ENCODE measurements at places on chromosomes 1 and 21.

DNA sequence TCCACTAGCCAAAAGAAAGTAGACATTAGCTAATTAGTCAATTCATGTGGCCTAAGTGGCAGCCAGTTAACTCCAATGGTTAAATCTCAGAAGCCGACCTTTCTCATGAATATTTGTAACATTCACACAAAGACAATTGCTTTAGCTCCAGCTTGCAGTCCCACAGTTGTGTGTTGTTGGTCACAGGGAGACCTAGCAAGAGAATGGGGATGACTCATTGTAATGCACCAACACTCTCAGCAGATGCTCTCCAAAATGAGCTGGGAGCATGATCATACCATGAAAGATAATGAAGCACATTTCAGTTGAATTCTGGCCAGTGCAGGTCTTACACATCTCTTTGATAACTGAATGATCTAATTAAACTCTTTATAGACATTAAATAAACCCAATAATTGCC lies 160.4 kb downstream of the HLX start:
- H3K27ac ChIP-seq: peak overlapping the region; percentile 22
- peak; percentile 70 for DNase-seq
- H3K4me1 ChIP-seq: peaks cover 31% of the 10 kb centered on the region
- H3K36me3 ChIP-seq: no peaks in the 10 kb centered on the region

GRCh38 chr1:20115479-20115878 lies 3.9 kb downstream of the PLA2G2D start:
- no peaks in the 10 kb centered on the region for H3K36me3 ChIP-seq
- H3K4me1 ChIP-seq: no peaks in the 10 kb centered on the region
- no peak overlapping the region for H3K4me3 ChIP-seq
- no peak for DNase-seq
- H3K27ac ChIP-seq: no peak overlapping the region

DNA sequence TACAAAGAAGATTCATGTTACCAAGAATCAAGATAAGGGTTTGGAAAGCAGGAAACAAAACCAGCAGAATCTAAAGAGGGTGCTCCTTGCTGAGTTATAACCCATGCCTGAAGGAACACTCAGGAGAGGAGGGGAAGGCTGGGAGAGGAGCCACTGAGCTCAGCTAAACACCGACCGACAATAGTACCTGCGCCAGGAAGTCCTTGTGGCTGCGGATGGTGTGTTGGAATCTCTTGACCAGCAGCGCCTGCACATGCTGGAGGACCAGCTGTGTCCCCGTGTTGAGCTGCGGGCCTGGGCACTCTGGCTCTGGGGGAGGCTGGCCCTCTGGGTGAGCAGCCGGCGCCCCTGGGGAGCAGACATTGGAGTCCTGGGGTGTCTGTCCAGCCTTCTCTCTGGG lies 89.4 kb downstream of the ABCA4 start:
- H3K4me1 ChIP-seq: peaks cover 22% of the 10 kb centered on the region
- H3K4me3 ChIP-seq: no peak overlapping the region
- H3K27me3 ChIP-seq: peaks cover 9% of the 10 kb centered on the region
- DNase-seq: no peak
- H3K27ac ChIP-seq: no peak overlapping the region

DNA sequence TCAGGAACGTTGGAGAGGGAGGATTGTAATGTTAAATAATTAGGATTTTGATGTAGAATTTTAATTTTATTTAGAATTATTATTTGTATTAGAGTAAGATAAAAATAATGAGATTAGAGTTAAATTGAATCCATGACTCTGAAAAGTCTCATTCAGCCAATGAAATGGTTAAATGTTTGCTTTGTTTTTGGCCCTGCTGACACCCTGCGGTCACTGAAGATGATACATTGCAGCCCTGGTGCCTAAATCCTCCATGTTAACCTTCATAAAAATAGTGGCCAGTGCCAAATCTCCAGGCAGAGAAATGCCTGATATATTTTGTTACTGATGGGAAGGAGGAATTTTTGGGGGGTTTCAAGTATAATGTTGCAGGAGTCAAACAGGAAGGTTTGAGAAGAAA lies 27.3 kb upstream of the RLF start:
- H3K4me3 ChIP-seq: no peak overlapping the region
- peaks cover 12% of the 10 kb centered on the region for H3K27me3 ChIP-seq
- peaks cover 22% of the 10 kb centered on the region for H3K4me1 ChIP-seq
- no peak for DNase-seq

GRCh38 chr1:49397086-49397485 lies 620.4 kb upstream of the BEND5 start:
- H3K4me1 ChIP-seq: no peaks in the 10 kb centered on the region
- no peak overlapping the region for H3K4me3 ChIP-seq
- H3K36me3 ChIP-seq: no peaks in the 10 kb centered on the region
- no peak for DNase-seq

GRCh38 chr1:48076017-48076416 lies 78.8 kb upstream of the TRABD2B start:
- H3K4me1 ChIP-seq: no peaks in the 10 kb centered on the region
- H3K27ac ChIP-seq: no peak overlapping the region
- H3K27me3 ChIP-seq: no peaks in the 10 kb centered on the region

DNA sequence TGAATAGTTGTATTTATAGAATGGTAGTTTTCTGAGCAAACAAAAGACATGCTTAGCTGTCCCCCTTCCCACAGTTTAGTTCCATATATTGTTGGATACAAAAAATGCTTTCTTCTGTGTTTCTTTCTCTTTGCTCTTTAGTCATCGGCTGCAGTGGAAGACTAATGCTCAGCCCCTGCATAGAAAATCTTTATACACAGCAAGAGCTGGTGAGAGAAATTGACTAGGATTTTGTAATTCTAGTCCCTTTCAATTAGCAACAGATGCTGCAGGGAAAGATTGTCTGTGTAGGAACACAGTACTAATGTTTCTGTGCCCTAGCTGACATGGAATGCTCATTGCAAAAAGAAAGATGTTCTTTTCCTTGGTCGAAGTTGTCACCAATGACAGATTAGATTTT lies 200.9 kb downstream of the RPS6KC1 start:
- H3K36me3 ChIP-seq: peaks cover 6% of the 10 kb centered on the region
- H3K4me1 ChIP-seq: no peaks in the 10 kb centered on the region
- DNase-seq: no peak
- no peak overlapping the region for H3K4me3 ChIP-seq

GRCh38 chr1:43979528-43980254 lies 681 bp downstream of the B4GALT2 start:
- peaks cover 6% of the 10 kb centered on the region for H3K27me3 ChIP-seq
- H3K4me1 ChIP-seq: peaks cover 54% of the 10 kb centered on the region
- DNase-seq: peak; percentile 43

GRCh38 chr1:18612073-18612472 lies 18.6 kb upstream of the PAX7 start:
- no peak overlapping the region for H3K4me3 ChIP-seq
- H3K27me3 ChIP-seq: peaks cover 19% of the 10 kb centered on the region
- no peaks in the 10 kb centered on the region for H3K36me3 ChIP-seq
- no peaks in the 10 kb centered on the region for H3K4me1 ChIP-seq
- DNase-seq: no peak
- no peak overlapping the region for H3K27ac ChIP-seq

DNA sequence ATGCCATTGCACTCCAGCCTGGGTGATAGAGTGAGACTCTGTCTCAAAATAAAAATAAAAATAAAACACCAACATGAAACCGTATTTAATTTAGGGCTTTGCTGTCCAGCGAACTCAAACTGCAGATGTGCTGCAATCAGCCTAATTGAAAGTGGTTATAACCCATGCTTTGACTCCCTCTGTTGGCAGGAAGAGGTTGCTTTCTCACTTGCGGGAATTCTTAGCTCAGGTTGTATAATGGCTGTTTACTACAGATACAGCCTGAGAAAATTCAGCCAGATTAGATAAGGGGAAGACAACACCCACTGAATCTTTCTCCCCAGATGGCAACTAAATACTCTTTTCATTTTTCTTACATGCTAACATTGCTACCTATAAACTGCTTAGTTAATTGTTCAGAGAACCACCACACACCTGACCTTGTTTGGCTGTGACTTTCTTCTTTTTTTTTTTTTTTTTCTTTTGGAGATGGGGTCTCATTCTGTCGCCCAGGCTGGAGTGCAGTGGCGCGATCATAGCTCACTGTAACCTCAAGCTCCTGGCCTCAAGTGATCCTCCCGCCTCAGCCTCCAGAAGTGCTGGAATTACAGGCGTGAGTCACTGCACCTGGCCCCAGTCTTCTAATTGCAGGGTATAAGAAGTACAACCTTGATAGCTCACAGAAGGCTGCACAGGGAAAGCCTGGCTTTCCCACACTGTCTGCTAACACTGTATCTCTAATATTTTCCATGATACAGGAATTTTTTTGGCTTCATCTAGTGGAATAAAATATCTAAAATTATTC lies 34.6 kb downstream of the DNTTIP2 start:
- H3K27me3 ChIP-seq: peaks cover 7% of the 10 kb centered on the region
- no peaks in the 10 kb centered on the region for H3K36me3 ChIP-seq
- peaks cover 72% of the 10 kb centered on the region for H3K4me1 ChIP-seq
- no peak overlapping the region for H3K4me3 ChIP-seq
- H3K27ac ChIP-seq: peak overlapping the region; percentile 8
- peak; percentile 79 for DNase-seq

- no peak for DNase-seq
- no peak overlapping the region for H3K4me3 ChIP-seq
- H3K4me1 ChIP-seq: peaks cover 32% of the 10 kb centered on the region
Observed at GRCh38 chr1:32338637-32339145, 2.7 kb upstream of the MARCKSL1 start.

GRCh38 chr1:47776667-47777131 lies 220.5 kb downstream of the TRABD2B start:
- H3K4me3 ChIP-seq: no peak overlapping the region
- no peaks in the 10 kb centered on the region for H3K36me3 ChIP-seq
- DNase-seq: no peak
- no peaks in the 10 kb centered on the region for H3K4me1 ChIP-seq
- no peak overlapping the region for H3K27ac ChIP-seq
- peaks cover 1% of the 10 kb centered on the region for H3K27me3 ChIP-seq

DNA sequence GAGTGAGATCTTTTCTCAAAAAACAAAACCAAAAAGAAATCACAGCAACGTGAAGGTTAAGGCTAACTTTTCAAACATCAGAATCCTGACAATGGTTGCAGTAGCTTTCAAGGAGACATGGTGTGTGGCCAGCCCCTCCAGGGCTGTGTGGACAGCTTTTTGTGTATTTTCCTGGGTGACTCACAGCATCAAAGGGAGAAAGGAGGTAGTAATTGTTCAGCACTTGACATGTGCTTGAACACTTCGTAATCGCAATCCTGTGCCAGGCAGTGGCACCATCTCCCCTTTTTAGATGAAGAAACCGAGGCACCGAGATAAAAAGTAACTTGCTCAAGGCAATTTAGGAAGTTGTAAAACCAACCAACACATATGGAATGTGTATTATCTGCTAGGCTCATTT lies 10.3 kb downstream of the NBL1 start:
- peaks cover 5% of the 10 kb centered on the region for H3K36me3 ChIP-seq
- DNase-seq: peak; percentile 46
- peaks cover 2% of the 10 kb centered on the region for H3K27me3 ChIP-seq
- no peak overlapping the region for H3K4me3 ChIP-seq
- peak overlapping the region; percentile 75 for H3K27ac ChIP-seq
- H3K4me1 ChIP-seq: peaks cover 59% of the 10 kb centered on the region

- DNase-seq: no peak
- peaks cover 17% of the 10 kb centered on the region for H3K4me1 ChIP-seq
- H3K4me3 ChIP-seq: no peak overlapping the region
- no peak overlapping the region for H3K27ac ChIP-seq
Observed at GRCh38 chr1:86991549-86992186, 77.2 kb downstream of the HS2ST1 start.

- peaks cover 18% of the 10 kb centered on the region for H3K36me3 ChIP-seq
- H3K4me3 ChIP-seq: no peak overlapping the region
- no peak overlapping the region for H3K27ac ChIP-seq
- H3K27me3 ChIP-seq: no peaks in the 10 kb centered on the region
- peaks cover 5% of the 10 kb centered on the region for H3K4me1 ChIP-seq
- no peak for DNase-seq
Observed at GRCh38 chr1:16296643-16297042, 55.6 kb downstream of the FBXO42 start.

DNA sequence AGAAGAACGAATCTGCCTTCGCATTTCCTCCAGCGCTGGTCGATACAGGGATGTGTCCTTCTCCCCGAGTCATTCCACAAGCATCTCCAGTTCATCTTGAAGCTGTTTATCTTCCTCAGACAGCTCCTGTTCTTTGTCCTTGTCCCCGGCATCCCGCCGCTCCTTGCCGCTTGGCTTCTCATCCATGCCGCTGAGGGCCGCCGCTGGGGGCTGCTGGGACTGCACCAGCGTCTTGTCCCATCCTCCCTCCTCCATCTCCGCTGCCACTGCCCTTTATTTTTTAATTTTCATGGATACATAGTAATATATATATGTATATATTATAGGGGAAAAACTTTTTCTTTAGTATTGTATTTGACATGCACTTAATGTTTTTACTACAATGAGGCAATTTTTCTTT lies 53.4 kb downstream of the FMN2 start:
- peaks cover 50% of the 10 kb centered on the region for H3K4me1 ChIP-seq
- H3K4me3 ChIP-seq: no peak overlapping the region
- no peak for DNase-seq
- H3K36me3 ChIP-seq: peaks cover 61% of the 10 kb centered on the region
- peaks cover 2% of the 10 kb centered on the region for H3K27me3 ChIP-seq

DNA sequence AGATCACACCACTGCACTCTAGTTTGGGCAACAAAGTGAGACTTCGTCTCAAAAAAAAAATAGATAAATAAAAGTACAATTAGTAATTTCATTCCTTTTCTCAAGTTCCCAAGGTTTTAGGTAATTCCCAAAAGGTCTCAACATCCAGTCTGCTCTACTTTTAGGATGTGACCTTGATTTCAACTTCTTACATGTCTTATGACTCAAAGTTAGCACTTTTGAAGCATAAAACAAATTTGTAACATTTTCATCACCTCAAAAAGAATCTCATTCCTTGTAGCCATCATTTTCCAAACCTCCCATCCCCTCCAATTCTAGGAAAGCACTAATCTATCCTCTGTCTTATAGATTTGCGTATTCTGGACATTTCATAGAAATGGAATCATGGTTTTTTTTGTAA lies 32.2 kb downstream of the SNX27 start:
- H3K27me3 ChIP-seq: no peaks in the 10 kb centered on the region
- H3K36me3 ChIP-seq: peaks cover 13% of the 10 kb centered on the region
- no peak overlapping the region for H3K4me3 ChIP-seq
- peaks cover 23% of the 10 kb centered on the region for H3K4me1 ChIP-seq

GRCh38 chr1:111602974-111603373 lies 16.6 kb upstream of the RAP1A start:
- H3K4me3 ChIP-seq: no peak overlapping the region
- DNase-seq: no peak
- H3K4me1 ChIP-seq: peaks cover 44% of the 10 kb centered on the region
- H3K27me3 ChIP-seq: peaks cover 2% of the 10 kb centered on the region
- H3K27ac ChIP-seq: no peak overlapping the region

DNA sequence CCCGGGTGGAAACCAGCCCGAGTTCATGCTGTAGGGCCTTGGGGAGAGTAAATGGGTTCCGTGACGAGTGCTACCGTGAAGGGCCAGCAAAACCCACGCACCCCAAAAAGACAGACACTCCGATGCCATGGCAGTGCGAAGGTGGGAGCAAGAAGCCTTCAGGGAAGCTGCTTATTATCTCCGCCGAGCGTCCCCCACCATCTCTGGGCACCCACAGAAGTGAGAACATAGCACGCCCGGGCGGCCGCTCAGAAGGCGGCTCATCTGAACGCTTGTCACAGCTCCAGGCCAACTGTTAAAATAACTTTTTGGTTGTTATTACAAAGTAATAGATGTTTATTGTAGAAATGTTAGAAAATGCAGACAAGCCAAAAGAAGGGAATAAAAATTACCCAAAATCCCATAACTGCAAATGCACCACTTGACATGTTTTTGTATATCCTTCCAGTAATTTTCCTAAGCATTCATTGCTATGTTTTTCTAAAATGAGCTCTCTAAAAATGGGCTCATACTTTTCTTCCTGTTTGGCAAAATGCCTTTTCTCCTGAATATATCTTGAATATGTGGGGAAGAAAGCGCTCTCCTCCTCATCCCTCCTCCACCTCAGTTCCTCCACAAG lies 234.9 kb downstream of the NPHP4 start:
- H3K4me1 ChIP-seq: no peaks in the 10 kb centered on the region
- H3K36me3 ChIP-seq: no peaks in the 10 kb centered on the region
- H3K27ac ChIP-seq: no peak overlapping the region

Data from HFFc6 (cell line).